KBM-7 (cell line): ENCODE measurements at places on chromosomes 2 and 18.
A peak's percentile ranks its signal among the peaks of the same experiment; 100 is the strongest.

- DNase-seq, result no peak
Observed at GRCh38 chr2:36568516-36569246, 29.3 kb downstream of the FEZ2 start.

DNA sequence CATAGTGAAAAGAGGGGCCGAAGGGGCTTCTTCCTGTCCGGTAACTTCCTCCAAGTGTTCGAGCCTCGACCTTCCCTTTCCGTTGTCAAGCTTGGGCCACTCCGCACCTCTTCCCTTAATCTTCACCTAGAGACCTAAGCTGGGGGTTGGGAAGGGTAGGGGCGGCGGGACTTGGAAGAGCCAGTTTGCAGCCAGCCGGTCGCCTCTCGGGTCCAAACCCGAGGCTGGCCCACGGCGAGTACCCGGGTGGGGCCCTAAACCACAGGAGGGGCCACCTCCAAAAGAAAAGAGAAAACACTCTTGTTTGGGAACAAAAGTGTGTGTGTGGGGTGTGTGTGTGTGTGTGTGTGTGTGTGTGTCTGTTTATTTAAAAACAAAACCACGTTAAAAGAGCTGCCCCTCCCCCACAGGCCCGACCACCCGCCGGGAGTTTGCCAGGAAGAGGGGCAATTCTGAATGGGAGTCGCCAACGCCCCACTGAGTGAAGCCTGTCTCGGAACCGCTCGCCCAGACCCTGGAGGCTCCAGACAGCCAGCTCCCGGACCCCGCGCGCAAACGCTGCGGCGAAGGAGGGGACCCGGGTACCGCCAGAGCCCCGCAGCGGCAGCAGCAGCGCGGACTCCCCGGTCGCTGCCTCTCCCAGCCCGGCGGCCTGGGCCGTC, 488 bp upstream of the RHOB start:
- DNase-seq, result peak; percentile 24

GRCh38 chr2:1915196-1915595, 170.9 kb upstream of the PXDN start:
- no peak for DNase-seq

- DNase-seq, result no peak
Observed at GRCh38 chr2:158733430-158733755, 61.7 kb upstream of the DAPL1 start.

DNA sequence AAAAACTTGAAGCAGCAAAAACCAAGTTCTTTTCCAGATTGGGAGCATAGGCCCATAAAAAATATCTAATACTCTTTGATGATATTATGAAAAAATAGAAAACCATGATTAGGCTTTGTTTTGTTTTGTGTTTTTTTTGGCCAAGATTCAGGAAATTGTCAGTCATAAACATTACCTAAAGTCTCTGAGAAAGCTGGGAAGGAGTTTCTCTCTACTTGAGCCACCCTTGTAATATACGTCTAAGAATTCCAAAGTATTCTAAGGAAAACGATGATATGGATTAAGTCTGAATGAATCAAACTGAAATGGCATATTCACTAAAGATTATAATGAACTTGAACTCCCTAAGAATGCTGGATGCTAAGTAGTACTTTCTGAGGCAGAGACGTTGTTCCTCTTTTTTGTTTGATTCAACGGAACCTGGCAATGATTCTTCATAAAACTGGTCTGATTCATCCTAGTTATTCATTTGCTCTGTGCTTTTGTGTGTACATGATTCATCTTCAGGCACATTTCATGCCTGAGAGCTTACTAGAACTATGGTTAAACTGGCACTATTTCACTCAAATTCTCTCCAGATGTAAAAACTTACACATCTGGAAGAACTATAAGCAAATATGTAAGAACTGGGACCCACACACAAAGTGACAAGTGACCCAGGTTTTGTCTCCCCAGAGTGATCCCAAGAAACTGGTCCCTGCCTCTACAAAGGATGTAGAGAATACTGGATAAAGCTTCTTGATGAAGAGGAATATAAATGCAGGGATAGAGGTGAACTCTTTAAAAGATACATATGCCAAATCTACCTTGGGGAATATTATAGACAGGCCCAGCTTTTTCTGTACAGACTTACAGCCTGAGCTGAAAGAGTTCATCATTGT, 159.7 kb downstream of the DOCK10 start:
- no peak for DNase-seq

- no peak for DNase-seq
Observed at GRCh38 chr2:202115479-202115971, 42.5 kb downstream of the KIAA2012 start.
